NCI-H1105 treated with DMSO at 0.1 percent for 48 hours (cell line): ENCODE measurements at places on chromosomes 16 and 17.

DNA sequence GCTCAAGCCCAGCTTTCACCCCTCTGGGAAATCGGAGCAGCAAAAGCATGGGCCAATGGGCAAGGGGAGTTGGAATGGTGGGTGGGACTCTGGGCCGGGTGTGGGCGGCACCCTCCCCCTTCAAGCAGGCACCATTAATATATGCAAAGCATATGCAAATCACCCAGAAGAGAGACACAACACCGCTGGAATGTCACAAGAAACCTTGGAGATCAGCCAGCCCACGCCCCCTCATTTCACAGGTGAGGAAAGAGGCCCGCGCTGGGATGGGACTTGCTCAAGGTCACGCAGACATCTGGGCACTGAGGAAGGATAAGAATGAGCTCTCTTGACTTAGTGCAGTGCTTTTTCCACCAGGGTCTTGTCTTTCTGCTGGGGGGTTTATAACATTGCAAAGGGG lies 4.8 kb downstream of the SRCIN1 start:
- no peak for DNase-seq

- no peak for DNase-seq
Observed at GRCh38 chr16:79307214-79307613, 293.3 kb downstream of the MAF start.

DNA sequence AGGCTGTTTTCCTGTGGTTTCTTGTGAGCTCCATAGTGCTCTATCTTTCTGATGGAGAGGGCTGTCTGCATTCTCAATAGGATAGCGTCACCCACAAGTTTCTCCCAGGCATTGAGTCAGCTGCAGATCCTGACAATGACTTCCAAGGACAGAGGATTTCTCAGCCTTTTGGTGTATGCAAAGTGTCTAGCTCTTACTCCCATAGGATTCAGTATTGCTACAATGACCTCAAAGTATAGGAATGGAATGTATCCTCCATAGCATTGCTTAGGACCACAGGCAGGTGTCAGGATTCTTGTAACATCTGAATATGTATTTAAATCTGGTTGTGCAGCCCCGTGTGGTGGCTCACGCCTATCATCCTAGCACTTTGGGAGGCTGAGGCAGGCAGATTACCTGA lies 32.3 kb downstream of the SMIM36 start:
- DNase-seq: no peak

DNA sequence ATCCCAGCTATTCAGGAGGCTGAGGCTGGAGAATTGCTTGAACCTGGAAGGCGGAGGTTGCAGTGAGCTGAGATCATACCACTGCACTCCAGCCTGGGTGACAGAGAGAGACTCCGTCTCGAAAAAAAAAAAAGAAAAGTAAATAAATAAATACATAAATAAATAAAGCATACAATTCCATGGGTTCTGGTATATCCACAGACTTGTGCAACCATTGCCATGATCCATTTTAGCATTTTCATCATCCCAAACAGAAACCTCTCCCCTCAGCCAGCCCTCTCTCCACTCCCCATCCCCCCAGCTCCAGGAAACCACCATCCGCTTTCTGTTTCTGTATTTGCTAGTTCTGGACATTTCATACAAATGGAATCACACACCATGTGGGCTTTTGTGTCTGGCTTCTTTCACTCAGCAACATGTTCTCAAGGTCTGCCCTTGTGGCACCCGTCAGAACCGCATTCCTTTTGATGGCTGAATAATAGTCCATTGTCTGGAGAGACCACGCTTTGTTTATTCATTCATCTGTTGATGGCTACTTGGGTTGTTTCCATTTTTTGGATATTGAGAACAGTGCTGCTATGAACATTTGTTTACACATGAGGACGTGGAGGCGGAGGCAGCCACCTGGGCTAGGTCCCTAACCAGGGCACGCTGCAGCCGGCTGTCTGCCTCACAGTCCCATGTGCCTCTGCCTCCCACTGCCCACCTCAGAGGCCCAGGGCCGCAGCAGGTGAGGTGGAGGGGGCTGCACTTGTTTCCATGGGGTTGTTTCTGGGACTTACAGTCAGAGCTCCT lies 76.2 kb downstream of the NT5M start:
- DNase-seq: no peak

DNA sequence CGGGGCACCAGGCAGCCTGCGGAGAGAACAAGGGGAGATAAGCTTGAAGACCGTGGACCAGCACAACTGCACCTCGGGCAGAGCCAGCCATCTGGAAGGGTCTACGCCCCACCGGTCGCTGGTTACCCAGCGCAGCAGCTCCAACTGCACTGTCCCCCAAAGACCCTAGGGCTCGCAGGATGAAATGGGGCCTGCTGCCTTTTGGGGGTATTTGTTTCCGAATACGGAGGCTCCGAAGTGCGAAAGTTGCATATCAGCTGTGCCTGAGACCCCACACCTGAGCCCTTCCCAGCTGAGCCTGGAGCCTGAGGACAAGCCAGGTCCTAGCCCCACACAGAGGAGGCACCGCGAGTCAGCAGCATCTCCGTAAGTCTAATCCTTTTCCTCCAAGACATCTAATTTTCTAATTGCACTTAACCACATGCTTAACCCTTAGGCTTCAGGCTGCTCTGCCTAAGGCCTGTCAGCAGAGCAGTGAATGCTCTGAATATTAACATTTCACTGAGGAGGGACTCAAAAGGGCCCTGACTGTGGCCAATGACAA lies 4.0 kb downstream of the KIFC3 start:
- no peak for DNase-seq
